DND-41 (cell line): ENCODE measurements at places on chromosomes 16 and 17.

DNA sequence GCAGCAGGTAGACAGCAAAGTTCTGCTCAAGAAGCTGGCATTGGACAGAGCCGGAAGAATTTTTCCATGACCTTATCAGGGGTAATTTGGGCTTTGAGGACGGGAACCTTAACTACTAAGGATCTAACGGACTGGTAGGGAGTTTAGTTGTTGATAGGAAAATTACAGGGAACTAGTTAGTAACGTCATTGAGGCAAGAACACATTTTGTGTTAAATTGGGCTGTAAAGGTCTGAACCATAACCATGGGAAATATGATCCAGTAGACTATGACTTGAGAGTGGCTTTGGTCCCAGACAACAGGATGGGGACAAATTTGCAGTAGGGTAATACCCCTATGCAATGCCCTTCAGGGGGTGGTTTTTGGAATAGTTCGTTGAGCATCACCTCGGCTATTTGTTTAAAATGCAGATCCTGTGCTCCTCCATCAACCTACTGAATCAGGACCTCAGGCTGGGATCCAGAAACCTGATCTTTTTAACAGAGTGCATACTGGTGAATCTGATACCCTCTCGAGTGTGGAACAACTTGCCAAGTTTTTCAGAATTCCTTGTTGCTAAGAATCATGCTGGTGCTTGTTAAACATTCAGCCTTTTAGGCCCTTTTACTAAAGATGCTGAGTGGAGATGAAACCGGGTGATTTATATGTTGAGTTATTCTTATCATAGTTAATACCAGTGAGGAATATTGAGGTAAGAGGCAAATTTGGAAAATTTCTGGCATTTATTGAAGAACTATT is 255.1 kb downstream of the MAP2K6 start:
- no peak for DNase-seq
- no peak overlapping the region for H3K4me3 ChIP-seq
- H3K27me3 ChIP-seq: no peaks in the 10 kb centered on the region
- H3K36me3 ChIP-seq: no peaks in the 10 kb centered on the region

DNA sequence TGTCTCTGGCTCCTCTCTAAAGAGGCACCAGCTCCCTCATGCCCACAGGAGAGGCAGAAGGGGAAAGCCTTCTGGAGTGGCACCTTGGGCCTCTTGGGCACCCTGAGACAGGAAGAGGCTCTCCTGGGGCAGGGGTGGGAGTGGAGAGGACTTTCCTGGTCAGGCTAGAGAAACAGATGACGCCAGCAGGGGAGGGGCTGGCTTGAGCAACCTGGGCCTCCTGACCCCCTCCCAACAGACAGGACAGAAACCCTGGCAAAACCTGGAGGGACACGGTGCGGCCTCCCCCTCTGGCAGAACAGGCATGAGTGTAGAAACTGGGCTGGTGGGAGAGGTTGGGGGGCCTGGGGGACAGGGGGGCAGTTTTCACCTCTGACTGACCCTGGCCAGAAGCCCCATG is 6.1 kb downstream of the SMIM5 start:
- no peak overlapping the region for H3K27ac ChIP-seq
- no peak overlapping the region for H3K4me3 ChIP-seq
- H3K4me1 ChIP-seq: no peaks in the 10 kb centered on the region; the same call in 1 of the 2 replicates

DNA sequence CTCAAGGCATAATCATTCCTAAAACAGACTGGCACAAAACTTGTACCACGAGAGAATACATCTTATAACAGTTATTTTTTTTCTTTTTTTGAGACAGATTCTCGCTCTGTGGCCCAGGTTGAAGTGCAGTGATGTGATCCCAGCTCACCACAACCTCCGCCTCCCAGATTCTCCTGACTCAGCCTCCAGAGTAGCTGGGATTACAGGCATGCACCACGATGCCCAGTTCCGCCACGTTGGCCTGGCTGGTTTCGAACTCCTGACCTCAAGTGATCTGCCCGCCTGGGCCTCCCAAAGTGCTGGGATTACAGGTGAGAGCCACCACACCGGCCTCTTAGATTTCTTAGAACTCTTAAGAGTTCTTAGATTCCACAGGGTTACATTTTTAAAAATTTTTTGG is 4.1 kb downstream of the NUFIP2 start:
- H3K36me3 ChIP-seq: peaks cover 79% of the 10 kb centered on the region
- DNase-seq: no peak
- peaks cover 70% of the 10 kb centered on the region for H3K4me1 ChIP-seq
- H3K27ac ChIP-seq: 0 out of 2 replicates have a peak overlapping the region, but pooled peaks have one; percentile 14

DNA sequence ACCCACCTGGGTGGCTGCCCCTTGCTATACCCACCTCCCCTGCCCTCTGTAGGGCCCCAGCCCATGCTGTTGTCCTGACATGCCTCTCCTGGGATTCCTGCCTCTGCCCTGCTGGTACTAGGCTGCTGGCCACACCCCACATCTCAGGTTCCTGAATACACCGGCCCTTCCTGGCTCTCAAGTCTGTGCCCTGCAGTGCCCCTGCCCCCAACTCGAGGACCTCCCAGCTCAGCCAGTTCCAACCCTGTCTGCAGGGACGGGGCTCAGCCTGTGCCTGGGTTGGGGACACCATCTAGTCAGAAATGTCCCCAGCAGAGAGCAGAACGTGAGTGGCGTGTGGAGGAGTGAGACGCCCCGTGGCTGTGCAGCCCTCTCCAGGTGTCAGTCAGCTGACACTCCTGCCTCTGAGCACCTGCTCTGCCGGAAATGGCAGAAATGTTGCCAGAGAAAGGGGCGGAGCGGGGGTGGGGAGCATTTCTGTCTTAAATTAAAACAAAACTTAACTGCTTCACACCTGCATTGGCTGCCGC is 28.7 kb downstream of the ACSF3 start:
- DNase-seq: no peak
- peaks cover 79% of the 10 kb centered on the region for H3K36me3 ChIP-seq
- no peak overlapping the region for H3K4me3 ChIP-seq
- H3K27ac ChIP-seq: no peak overlapping the region

GRCh38 chr17:45232514-45233422 is 11.1 kb downstream of the FMNL1 start:
- no peak for DNase-seq
- peaks cover 28% of the 10 kb centered on the region for H3K4me1 ChIP-seq
- H3K4me3 ChIP-seq: no peak overlapping the region
- no peaks in the 10 kb centered on the region for H3K27me3 ChIP-seq

- H3K4me3 ChIP-seq: no peak overlapping the region
- H3K4me1 ChIP-seq: no peaks in the 10 kb centered on the region
- H3K27me3 ChIP-seq: no peaks in the 10 kb centered on the region
- no peak overlapping the region for H3K27ac ChIP-seq
- H3K36me3 ChIP-seq: no peaks in the 10 kb centered on the region
Measured at GRCh38 chr17:15947976-15948752, 3.2 kb downstream of the ADORA2B start.

- peaks cover 23% of the 10 kb centered on the region for H3K36me3 ChIP-seq
- no peak for DNase-seq
- no peak overlapping the region for H3K4me3 ChIP-seq
- H3K27ac ChIP-seq: no peak overlapping the region
Measured at GRCh38 chr17:80413771-80414507, 1.0 kb upstream of the ENDOV start.

DNA sequence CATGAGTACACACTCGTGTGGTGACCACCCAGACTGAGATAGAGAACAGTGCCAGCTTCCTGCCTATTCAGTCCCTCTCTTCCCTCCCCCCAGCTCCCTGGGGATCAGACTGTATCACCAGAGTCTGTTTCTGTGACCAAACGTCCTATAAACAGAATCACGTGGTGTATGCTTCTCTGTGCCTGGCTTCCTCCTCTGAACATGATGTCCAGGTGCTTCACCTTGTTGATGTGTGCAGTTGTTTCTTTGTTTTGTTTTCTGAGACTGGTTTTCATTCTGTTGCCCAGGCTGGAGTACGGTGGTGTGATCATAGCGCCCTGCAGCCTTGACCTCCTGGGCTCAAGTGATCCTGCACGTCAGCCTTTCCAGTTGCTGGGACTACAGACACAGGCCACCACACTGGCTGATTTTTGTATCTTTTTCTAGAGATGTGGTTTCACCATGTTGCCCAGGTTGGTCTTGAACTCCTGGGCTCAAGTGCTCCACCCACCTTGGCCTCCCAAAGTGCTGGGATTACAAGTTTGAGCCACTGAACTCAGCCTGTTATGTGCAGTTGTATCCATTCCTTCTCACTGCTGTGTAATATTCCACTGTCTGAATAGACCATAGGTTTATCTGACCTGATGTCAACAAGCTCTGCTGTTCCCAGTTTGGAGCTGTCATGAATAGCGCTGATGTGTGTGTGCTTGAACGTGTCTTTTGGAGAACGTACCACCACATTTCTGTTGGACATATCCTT is 28.9 kb upstream of the PRM1 start:
- no peak overlapping the region for H3K4me3 ChIP-seq
- peak; percentile 29 for DNase-seq
- no peaks in the 10 kb centered on the region for H3K36me3 ChIP-seq
- peak overlapping the region; percentile 44 for H3K27ac ChIP-seq
- H3K4me1 ChIP-seq: peaks cover 46% of the 10 kb centered on the region

- H3K27ac ChIP-seq: no peak overlapping the region
- peaks cover 3% of the 10 kb centered on the region for H3K27me3 ChIP-seq
- H3K36me3 ChIP-seq: no peaks in the 10 kb centered on the region
- H3K4me3 ChIP-seq: no peak overlapping the region
- no peaks in the 10 kb centered on the region for H3K4me1 ChIP-seq
Measured at GRCh38 chr16:88387180-88387765, 4.5 kb downstream of the ZNF469 start.

GRCh38 chr17:78196716-78197115 is 9.6 kb downstream of the AFMID start:
- no peaks in the 10 kb centered on the region for H3K27me3 ChIP-seq
- no peak for DNase-seq
- H3K4me1 ChIP-seq: no peaks in the 10 kb centered on the region
- H3K36me3 ChIP-seq: peaks cover 58% of the 10 kb centered on the region

- H3K27ac ChIP-seq: no peak overlapping the region
- no peaks in the 10 kb centered on the region for H3K4me1 ChIP-seq
- H3K27me3 ChIP-seq: no peaks in the 10 kb centered on the region
- DNase-seq: no peak
Measured at GRCh38 chr16:30482366-30482765, 9.8 kb downstream of the ITGAL start.

GRCh38 chr17:37725601-37726146 is 19.2 kb downstream of the HNF1B start:
- H3K27me3 ChIP-seq: peaks cover 4% of the 10 kb centered on the region
- no peak overlapping the region for H3K27ac ChIP-seq
- no peak overlapping the region for H3K4me3 ChIP-seq
- no peak for DNase-seq
- no peaks in the 10 kb centered on the region for H3K4me1 ChIP-seq
- no peaks in the 10 kb centered on the region for H3K36me3 ChIP-seq

GRCh38 chr17:79919862-79920720 is 80.9 kb upstream of the CBX4 start:
- no peak overlapping the region for H3K27ac ChIP-seq
- DNase-seq: no peak
- H3K27me3 ChIP-seq: no peaks in the 10 kb centered on the region
- peaks cover 12% of the 10 kb centered on the region for H3K4me1 ChIP-seq
